Common myeloid progenitor, CD34-positive (primary cell): ENCODE measurements at places on chromosomes 2 and 18.

GRCh38 chr2:198080879-198081765, 276.7 kb downstream of the PLCL1 start:
- no peak for DNase-seq

DNA sequence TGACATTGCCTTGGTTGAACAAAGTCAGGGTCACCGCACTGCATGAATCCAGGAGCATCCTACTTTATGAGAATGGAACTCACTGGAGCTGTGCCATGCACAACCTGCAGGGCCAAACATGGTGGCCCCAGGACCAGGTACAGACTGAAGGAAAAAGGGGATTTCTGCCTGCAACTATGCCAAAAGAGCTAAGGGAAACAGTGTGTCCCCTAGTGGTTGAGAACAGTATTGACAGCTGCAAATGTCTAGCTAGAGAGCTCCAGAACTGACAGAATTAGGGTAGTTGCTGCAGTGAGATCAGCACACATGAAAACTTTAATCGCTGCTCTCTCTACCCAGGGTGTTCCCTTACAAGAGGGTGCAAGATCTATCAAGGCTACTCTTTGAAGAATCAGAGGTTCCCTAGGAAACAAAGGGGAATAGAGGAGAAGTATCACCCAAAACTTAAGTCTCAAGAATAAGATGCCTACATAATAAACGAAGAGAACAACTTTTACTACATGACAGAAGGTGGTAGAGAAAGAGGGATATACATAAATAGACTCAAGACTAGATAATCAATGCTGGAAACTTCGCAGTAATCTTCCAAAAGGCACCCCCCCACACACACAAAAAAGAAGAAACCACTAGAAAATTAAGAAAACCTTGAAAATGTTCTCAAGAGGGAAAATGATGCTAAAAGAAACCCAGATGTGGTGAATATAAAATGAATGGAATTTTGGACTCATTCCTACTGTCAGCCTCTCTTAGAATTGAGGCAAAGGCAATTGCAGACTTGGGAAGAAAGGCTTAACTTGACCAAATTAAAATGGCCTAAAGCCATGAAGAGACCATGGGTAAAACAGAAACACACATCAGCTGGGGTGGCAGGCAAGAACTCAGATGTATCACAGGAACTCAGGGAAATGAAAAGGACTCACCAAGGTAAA, 43.6 kb upstream of the IHH start:
- DNase-seq: peak; percentile 59

DNA sequence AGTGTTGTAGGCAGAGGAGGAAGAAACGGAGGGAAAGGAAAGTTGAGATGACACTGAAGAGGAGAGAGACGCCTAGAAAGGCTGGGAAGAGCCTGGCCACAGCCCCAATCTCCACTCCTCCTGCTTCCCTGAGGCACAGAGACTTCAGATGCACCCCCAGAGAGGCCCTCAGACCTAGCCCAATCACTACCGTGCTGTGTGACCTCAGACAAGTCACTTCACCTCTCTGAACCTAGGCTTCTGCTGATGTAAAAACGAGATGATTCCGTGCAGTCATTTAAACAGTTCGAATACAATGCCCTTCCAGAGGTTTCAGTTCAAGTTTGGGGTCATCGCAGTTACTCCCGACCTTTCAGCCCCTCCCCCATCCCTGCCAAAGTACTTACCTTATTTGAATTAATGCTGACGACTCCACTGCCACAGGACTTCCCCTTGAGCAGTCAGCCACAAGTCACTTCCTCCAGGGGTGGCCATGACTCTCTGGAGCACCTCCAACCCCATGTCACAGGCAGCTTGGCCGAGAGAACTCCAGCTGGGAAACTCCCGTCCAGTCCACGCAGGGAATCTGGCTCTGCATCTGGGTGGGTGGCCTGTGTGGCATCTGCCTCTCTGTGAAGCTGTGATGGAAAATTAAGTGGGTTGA, 105.2 kb upstream of the ID2 start:
- DNase-seq: peak; percentile 53

DNA sequence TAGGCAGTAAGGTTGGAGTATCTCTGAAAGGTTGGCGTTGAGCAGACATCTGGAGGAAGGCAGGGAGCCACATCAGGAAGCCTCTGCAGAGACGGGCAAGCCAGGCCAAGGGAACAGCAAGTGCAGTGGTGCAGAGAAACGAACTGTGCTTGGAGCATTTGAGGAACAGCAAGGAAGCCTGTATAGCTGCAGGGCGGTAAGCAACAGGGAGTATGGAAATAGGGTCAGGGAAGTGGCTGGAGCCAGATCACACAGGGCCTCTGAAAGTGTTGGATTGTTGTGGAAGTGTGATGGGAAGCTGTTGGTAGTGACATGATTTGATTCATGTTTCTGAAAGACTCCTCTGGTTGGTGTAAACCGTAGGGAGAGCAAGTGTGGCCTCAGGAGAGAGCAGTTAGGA, 13.4 kb upstream of the TMEM237 start:
- no peak for DNase-seq

GRCh38 chr2:101151859-101152271, 683 bp upstream of the TBC1D8 start:
- DNase-seq: no peak

GRCh38 chr2:28300485-28301341, 91.9 kb upstream of the FOSL2 start:
- DNase-seq: peak; percentile 56

- DNase-seq: peak; percentile 48
Measured at GRCh38 chr18:62982600-62983251, 267.4 kb downstream of the PHLPP1 start.

DNA sequence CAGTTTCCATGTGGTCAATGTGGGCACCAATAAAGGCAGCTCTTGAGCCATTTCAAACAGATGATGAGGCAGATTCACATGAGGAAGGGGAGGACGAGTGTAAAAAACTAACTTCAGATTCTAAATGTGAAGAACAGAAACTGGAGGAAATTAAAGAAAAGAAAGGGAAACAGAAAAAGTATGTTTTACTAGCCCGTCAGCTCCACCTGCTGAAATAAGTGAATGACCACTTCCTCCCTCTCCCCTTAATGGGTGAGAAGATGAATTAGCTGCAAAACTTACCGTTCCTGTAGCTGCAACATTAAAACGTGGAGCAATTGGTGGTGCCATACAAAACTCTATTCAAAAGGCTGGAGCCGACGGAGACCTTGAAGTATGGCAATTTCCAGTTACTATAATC, 203.5 kb downstream of the UXS1 start:
- DNase-seq: no peak

DNA sequence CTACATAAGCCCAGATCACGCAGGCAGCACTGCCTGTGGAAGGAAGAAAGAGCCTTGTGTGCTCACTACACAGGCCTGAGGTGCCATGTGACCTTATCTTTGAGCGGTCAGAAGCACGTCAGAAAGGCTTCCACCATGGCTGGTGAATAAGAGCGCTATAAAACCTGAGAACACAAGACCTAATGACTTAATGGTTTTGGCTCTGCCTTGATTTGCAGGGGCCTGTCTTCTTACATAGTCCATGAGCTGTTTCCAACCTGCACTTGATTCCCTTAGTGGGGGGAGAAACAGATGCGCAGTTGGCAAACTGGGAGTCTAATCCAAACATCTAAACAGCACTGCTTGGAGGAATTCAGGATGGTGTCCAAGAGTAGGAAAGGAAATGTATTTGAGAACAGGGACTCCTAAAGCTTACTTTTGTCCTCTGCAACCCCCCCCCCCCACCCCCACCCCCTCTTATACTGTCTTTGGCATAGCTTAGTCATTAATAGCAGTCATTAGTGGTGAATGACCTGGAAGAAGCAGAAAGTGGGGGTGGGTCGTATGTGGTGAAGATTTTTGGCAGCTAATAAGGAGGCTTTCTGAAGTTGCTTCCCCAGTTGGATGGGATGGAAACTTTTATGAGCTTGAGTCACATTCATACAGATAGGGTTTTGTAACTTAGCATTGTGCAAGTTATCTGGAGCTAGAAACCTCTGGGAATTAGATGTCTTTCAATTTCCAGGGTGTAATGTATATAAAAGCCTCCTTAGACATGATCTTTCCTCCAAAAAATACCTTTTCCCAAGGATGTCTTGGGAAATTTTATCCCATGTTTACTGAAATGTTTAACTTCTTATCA, 454.1 kb downstream of the MEIS1 start:
- no peak for DNase-seq

DNA sequence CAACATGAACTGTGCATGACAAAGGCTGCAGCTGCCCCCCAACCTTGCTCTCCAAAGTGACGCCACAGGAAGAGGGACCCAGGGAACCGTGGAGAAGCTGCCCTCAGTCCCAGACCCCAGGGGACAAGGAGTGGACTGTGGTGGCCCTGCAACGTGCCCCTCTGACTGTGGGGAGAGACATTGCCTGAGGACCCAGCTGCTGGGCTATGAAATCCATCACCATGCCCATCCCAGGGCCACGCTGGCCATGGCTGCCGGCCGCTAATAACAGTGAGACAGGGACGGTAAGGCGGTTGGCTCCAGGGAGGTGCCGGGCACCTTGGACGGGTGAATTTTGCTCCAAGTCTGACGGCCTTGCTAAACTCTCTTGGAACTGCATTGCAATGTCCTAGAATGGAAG, 211.3 kb upstream of the HDAC4 start:
- DNase-seq: no peak

DNA sequence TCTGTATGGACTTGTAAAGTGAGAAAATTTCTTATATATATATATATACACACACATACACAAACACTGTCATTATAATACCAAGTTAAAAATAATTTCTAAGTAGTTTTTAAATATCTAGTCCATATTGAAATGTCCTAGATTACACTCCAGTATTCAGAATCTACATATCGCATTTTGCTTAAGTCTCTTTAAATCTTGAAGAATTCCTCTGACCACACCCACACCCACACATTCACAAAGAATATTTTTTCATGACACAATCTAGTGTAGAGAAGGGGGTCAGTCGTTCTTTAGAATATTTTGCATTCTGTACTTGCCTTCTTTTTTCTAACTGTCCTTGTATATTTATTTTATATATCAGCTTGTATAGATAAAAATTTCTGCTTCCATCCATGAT, 509.7 kb downstream of the CCDC85A start:
- DNase-seq: no peak

DNA sequence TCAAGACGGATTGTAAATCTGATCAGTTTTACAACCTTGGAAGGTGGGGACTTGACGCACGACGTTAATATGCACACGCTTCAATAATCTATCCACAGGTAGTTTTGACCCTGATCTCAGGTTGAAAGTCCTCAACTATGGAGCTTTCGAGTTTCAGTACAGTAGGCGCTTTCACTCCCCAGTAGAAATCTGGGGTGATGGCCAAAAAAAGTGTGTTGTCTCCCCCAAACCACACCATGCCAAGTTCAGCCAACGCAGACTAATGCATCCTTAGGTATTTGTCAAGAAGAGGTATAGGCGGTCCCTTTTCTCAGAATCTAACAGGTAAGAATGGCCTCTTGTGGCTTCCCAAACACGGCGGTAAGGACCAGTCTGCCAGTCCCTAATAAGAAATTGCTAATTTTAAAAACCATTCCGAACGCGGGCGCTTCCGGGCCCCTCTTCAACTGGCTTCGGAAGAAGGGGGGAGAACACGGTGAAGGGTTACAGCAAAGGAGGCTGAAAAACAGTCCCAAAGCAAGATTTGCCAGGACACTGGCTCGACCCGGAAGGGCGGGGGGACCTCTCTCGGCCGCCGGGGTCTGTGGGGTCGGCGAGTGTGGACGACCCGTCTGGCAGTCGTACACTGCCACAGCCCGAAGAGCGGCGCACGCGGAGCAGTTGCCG, 659 bp downstream of the FAM210A start:
- DNase-seq: no peak

DNA sequence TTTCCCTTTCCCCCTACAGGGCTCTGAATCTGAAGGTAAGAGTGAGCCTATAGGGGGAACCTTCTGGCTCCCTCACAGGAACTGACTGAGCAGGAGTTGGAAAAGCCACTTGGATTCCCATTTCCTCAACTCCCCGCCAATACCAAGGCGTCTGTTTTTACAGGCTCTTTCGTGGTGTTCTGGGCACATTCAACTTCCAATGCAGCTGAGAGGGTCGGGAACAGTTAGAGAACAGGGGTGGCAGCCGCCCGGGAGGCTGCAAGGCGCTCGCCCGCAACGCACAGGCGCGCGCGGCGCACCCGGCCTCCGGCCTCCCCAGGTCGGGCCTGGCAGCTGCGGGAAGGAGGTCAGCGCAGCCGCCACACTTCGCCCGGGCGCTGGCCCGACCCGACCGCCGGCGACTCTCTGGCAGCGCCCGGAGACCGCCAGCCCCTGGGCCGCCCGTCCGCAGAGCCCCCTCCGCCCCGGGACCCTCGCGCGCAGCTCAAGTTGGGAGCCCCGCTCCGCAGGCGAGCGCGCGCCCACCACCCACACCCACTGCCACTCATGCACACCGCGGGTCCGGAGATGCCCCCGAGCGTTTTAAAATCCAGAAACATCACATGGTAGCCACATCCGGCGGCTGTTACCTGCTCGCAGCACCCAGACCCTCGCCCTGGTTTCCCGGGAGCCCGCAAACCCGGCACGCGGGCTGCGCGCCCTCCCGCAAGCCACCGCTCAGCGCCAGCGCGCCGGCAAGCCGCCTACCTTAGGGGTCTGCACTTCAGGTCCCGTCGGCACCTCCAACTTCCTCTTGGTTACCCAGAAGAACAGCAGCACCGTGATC, 816 bp downstream of the GALNT14 start:
- DNase-seq: peak; percentile 9

- DNase-seq: peak; percentile 84
Measured at GRCh38 chr2:205766779-205767359, 84.6 kb downstream of the NRP2 start.

- no peak for DNase-seq
Measured at GRCh38 chr2:20141056-20141762, 83.7 kb downstream of the SDC1 start.

DNA sequence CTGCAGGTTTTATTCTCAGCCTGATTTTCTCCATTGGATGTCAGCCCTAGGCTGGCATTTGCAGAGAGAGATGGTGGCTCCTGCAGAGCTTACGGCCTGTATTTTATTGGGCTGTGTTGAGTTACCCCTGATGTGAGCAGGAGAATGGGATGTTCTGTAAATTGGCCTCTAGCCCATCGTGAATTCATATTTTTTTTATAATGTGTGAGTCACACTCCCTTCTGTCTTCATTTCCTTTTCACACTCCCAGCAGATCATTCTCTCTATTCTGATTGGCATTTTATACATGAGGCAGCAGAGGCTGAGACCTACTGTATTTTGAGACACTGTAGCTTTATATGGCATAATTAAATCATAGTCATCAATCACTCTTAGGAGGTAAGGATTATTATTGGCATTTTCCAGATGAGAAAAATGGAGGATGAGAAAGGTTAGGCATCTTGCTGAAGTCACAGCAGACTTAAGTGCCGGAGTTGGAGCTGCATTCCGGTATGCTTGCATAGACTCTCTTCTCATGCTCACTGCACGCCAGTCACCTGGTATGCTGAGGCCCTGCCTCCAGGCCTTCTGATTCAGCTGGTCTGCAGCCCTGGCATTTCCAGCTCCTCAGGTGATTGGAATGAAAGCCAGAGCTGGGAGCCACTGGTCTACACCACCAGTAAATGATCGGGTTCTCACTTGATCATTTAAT, 142.4 kb downstream of the NEDD4L start:
- DNase-seq: peak; percentile 17

DNA sequence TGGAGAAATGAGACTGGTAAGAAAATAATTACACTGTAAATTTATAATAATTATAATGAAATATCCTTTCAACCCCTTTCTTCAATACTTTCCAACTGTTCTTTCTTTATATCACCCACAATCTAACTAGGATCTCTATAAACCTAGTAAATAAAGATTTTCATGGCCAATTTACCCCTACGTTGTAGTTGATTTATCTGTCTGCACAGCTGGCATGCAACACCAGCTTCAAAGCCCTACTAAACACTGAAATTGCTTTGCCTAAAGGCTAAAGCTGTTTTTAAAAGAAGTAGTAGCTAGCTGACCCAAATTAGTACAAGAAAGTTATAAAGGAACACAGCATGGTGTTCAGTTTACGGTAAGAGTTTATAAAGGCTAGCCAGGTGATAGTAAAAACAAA, 140.1 kb downstream of the NOL4 start:
- no peak for DNase-seq
